ENCODE measurements at places on chromosomes 6 and 20.

- DNase-seq = no peak
Measured at GRCh38 chr20:63433351-63433750, 39.1 kb downstream of the KCNQ2 start.

- DNase-seq = no peak
Measured at GRCh38 chr6:145815309-145816274, 997 bp upstream of the FBXO30 start.

- no peak for DNase-seq
Measured at GRCh38 chr6:31819871-31820299, 4.5 kb downstream of the HSPA1A start.

DNA sequence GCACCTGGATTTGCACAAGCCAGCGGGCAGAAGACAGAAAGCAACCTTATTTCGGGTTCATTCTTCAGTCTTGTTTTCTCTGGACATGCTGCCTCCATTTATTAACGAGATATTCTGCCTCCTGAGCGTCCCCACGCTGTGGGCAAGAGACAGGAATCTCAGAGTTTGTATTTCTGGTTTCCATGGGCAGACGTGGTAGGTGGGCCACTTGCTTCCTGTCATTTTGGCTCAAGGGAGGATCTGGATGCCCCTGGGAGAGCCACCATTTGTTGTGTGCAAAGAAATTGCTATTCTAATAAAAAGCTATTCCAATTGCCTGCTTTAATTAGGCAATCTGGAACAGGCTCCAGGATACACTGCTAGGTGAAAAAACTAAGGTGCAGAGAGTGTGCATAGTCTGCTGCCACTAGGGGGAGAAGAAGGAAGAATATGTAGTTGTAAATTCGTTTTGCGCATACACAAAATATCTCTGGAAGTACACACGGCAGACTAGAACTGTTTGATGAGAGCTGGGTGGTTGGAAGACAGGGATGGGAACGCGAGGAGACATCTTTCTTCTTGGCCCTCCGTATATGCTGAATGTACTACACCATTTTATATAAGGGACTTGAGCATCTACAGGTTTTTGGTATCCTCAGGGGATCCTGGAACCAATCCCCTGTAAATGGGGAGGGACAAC lies 30.1 kb upstream of the SLC16A10 start:
- peak; percentile 41 for DNase-seq

GRCh38 chr6:41917528-41917927 lies 3.4 kb downstream of the MED20 start:
- DNase-seq = no peak

DNA sequence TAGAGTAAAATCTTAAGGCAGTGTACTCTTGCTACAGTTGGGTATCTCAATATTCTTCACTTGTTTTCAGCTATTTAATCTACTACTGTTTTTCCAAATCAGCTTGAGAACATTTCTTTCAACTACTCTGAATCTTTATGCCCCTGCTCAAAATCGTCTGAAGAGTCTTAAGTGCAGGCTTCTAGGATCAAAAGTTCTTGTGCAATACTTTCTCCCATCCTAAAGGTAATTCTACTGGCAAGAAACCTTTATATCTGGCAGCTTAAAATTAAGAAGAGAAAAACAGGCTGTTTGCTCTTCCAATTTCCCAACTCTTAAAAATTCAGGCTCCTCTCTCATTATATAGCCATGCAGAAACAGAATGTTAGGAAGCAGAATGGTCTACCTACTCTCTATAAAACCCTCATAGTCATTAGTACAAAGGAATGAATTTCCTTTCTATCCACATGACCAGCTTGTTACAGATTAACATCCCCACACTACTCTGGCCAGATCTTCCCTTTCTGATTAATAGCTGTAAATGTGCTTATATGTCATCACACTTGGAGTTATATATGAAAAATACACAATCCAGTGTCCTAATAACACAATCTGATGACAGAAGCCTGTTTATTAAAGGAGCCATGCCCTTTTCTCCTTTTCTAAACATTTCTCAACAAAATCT lies 122.2 kb upstream of the FAM184A start:
- no peak for DNase-seq

DNA sequence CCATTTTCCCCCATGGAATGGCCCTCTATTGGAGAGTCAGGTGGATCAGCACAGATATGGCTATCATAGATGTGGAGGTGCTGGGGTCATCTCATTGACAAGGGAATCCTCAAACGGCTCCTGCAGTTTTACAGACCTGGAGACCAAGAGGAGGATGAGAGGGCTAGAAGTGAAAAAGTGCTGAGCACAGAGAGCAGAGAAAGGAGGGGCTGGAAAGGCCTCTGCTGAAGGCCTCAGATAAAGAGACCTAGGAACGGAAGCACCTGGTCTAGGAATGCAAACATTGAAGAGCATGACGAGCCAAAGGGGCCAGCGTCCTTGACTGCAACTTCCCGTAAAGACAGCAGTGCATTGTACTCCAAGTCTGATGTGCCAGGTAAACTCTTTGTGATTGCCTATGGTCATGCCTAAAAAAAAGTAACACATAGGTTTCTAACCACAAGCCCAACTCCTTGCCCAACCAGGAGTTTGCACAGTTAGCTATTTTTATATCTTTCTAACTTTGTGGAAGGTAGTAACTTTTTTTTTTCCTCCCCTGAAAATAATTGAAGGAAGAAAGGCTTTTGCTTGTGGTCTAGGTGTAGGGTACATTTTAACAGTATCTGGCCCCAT lies 15.2 kb downstream of the RSPH4A start:
- no peak for DNase-seq

DNA sequence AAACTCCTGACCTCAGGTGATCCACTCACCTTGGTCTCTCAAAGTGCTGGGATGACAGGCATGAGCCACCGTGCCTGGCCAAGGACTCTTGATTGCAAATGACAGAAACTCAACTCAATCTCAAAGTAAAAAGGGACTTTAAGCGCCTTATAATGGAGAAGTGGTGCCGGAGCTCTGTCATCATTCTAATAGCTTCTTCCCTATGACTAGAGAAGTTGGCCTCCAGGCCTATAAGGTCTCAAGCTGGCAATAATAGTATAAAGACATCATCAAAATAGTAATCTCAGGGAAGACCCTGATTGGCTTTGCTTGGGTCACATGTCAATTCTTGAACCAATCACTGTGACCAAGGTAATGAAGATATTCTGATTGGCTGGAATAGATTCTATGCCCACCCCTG lies 8.5 kb upstream of the KIAA1755 start:
- no peak for DNase-seq

DNA sequence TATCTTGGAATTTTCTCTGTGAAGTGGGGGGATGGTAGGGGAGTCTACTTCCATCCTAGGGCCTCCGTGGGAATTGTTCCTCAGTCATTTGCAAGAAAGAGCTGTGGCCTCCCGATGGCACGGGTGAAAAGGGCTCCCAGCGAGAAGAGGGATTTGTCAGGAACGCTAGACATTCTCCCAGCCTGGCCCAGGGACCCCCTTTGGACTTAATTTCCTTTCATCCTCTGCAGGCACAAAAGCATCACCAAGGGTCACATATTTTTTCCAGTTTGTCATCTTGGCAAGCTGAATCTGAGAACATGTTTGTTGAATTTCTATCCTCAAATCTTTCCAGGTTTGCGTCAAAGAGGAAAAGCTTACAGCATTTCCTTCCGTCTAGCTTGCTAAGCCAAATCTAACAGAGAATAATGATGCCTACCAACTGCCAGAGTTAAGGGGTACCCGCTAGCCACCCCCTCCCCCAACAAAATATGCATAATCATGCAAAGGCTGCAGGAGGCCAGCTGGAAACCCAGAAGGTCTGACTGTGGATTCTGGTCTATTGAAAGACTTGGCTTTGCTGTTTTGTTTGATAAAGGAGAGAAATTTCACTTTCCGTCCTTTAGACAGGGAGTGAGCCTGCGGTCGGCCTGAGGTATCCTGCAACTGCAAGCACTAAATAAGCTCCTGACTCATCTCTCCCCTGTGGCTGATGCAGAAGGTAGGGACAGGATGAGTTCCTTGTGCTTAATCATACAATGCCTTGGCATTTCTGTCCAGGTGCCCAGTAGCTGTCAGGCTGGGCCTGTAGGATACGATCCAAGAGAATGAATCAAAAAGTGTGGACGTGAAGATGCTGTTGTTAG lies 23.1 kb downstream of the PSMG4 start:
- DNase-seq = no peak

DNA sequence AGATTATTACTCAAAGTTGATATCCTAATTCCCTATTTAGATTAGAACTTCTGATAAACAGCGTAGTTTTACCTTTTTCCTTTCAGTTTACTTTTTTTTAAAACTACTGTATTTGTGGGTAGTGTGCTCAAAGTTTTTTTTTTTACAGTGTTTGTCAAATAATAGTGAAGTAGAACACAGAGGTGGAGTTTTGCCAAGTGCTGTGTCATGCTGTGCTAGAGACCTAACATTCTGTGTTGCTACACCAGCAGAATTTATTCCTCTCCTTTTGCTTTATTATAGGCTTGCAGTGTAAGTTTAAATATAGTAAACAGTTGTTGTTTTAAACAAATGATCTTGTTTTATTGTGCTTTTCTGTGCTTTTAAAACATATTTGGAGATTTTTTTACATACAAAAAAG lies 125.4 kb downstream of the HIVEP1 start:
- DNase-seq = no peak

DNA sequence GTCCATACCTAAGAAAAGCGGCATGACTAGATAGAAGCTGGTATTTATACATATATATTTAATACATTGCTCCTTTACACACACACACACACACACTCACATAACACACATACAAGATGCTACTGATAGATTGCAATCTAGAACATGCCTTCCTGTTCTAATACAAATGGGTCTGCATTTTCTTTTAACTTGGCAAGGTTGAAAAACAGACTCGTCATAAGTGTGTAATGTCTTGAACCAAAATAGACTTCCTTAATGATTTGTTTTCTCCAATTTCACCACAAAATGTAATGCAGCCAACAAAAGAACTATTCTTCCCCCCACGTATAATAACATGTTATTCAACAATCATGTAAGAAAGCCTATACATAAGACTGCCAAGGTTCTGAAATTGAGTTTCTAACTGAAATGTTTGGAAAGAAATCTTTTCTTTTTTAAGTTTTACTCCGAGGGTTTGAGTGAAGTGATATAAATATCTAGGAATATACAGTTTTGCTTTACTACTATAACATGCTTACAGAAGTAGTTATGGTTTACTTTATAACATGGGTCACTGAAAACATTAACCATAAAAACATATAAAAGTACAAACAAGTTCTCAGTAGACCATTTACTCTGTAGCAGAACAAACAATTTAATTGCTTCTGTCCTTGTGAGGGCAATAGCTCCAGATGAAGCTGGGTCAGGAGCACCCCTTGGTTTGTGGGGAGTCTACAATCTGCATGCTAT lies 207.5 kb downstream of the FOXC1 start:
- no peak for DNase-seq

DNA sequence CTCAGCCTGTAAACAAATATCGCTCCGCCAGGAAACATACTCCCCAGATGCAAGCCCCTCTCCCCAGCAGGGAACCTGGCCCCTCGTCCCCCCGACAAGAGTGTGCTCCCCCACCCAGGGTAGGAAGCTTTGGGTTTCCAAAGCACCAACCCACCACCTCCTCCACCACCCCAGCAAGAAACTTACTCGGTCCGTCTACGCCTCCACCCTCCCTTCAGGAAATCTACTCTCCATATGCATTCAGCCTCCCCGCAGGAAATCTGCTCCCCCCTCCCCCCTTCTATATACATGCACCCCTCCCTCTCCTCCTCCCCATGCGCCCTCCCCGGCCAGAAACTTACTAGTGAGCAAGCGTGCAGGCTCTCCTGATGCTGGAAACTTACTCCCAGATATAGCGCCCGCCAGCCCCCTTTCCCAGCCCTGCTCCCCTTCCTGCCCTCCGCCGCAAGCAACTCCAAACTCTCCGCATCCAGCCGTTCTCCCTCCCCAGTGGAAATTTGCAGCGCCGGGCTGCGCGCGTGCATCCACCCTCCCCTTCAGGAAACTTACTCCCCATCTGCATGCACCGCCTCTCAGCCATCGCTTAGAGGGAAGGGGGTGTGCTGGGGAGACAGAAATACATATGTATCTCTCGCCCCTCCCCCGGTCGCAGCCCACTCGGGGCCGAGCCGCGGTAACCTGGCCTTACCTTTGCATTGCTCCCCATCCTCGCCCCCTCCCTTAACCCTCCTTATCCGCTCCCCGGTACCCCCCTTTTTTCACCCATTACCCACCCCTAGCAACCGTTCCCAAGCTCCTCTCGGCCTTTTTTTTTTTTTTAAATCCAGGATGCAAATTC lies at the start of gene TRERF1:
TRERF1 (minus strand) TSS at position 594 of the 838 bp plus-strand sequence. CDS start 182,336 bp downstream, outside the sequence.
- DNase-seq = peak; percentile 88

DNA sequence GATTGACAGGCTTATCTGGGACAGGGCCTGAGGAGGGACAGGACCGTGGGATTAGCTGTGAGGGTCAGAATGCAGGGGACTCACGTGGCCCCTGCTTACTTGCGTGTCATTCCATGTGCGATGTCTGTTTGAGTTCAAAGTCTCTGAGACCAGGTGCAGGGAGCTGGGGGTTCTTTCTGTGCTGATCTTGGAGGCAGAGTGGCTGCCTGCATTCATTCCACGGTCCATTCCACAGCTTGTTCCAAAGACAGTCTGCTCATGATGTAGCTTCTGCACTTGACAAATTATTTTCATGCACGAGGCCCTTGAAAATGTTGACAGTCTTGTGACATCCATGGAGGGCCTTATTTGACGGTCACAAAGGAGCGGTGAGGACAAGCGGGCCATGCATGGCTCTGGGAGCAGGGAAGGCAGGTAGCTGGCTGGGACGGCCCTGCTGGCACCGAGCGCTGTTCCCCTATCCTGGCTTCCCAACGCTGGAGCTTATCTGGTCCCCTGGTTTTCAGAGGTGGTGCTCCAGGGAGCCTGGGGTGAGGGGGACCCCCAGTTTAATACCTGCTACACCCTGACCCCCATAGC lies 156.3 kb upstream of the RNF24 start:
- DNase-seq = no peak

GRCh38 chr20:61645732-61646131 lies 393.7 kb downstream of the CDH4 start:
- no peak for DNase-seq

GRCh38 chr6:108654465-108655106 lies 93.9 kb downstream of the FOXO3 start:
- no peak for DNase-seq

- DNase-seq = peak; percentile 35
Measured at GRCh38 chr6:156280065-156280464, 497.1 kb upstream of the ARID1B start.

GRCh38 chr20:21399005-21399475 lies 1.7 kb upstream of the NKX2-4 start:
- no peak for DNase-seq

DNA sequence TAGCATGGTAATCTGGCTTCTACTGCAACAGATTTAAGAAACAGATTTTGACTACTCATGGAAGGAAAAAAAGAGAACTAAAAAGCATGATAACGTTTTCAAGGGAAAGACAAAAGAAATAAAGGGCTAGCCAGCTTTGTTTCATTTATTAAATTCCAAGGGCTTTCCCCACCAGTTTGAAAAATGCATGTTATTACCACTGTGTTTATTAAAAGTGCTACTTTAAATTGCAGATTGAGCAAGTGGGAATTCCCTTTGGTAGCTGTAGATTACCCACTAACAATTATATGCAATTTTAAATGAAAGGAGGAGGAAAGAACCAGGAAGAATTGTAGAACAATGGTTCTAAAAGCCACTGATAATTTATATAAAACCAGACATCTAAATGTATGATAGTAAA lies 40.6 kb upstream of the NHSL1 start:
- DNase-seq = no peak

GRCh38 chr6:148521158-148521557 lies 178.5 kb downstream of the SASH1 start:
- DNase-seq = no peak
